GM19239 (cell line): ENCODE measurements at places on chromosomes 2 and 18.

GRCh38 chr2:44668336-44668735 lies 273.2 kb upstream of the SIX3 start:
- no peak for DNase-seq

DNA sequence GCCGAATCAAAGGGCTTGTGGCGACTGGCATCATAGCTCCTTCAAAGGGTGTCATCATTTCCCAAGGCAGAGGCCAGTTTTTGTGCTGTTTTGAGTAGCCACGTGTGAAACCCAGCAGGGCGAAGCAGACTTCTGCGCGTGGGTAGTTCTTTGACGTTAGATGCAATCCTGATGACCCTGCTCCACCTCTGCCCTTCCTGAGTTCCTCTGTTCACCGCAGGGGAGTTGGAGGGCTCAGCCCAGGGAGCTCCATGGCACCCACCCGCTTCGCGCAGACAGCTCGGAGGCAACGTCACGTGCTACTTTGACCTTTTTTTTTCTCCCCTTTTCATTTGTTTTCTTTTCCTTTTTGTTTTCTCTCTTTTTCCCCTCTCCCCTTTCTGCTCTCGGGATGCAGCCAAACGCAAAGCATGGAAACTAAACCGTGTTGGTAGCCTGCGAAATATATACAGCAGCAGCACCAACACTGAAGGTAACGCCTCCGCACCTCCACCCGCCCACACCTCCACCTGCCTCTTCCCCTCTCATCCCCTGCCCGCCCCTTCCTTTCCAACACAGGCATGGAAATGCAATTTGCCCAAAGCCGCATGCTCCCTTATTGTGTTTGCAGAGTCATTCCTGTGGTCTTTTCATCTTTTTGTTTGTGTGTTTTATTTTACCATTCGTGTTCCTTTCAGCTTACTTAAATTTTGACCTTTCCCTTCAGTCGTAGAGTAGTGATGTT lies 153.6 kb downstream of the GBX2 start:
- DNase-seq = no peak

DNA sequence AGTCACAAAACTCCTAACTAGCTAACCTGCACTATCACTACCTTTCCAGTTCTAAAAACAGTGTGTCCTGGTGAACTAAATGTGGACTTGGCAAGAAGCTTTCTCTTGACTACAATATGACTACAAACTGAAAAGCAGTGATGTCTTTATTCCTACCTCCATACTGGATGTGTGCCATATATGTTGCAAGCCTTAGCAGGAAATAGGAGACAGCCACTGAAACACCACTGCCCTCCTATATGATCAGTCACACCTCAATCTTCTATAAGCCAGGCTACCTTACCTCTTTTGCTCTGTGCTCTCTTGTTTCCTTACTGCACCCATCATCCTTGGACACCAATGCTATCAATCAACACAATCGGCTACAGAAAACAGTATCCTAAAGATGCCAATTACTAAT lies 34.1 kb downstream of the SS18 start:
- no peak for DNase-seq

GRCh38 chr18:79355433-79356335 lies 40.0 kb upstream of the NFATC1 start:
- DNase-seq = no peak

- DNase-seq = no peak
Measured at GRCh38 chr18:49597157-49597931, 35.5 kb downstream of the LIPG start.

GRCh38 chr2:101534149-101534611 lies 59.3 kb upstream of the RFX8 start:
- no peak for DNase-seq

- no peak for DNase-seq
Measured at GRCh38 chr2:238187618-238188548, 15.6 kb downstream of the ILKAP start.

- DNase-seq = no peak
Measured at GRCh38 chr18:57352271-57352701, at the start of gene ST8SIA3. TSS of gene ST8SIA3 (plus strand) at chr18:57352557. CDS start at chr18:57352847, 290 bp downstream.

GRCh38 chr2:46162329-46163097 lies 134.7 kb upstream of the EPAS1 start:
- DNase-seq = no peak

- DNase-seq = no peak
Measured at GRCh38 chr2:162379719-162380580, 36.0 kb downstream of the GCA start.

DNA sequence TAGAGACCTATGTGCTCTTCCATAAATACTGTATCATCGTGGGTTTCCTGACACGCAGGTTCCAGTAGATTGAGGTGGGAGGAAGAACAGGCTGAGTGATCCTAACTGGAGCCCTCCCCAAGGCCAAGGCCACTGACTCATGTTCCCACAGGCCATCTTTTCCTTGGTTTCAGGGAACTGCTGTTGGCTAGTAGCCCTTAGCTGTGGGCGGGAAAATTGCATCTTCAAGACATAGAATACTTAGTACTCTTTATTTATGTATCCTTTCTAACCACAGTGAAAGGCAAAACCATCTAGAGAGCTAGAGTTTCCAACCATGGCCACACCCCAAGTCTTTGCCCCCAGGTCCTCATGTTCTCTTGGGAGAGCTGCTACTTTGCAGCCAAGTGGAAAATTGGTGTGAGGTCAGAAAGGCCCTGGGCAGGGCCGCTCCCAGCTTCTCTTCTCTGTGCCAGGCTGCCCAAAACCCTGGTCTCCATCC lies 55.9 kb downstream of the COPS8 start:
- no peak for DNase-seq

DNA sequence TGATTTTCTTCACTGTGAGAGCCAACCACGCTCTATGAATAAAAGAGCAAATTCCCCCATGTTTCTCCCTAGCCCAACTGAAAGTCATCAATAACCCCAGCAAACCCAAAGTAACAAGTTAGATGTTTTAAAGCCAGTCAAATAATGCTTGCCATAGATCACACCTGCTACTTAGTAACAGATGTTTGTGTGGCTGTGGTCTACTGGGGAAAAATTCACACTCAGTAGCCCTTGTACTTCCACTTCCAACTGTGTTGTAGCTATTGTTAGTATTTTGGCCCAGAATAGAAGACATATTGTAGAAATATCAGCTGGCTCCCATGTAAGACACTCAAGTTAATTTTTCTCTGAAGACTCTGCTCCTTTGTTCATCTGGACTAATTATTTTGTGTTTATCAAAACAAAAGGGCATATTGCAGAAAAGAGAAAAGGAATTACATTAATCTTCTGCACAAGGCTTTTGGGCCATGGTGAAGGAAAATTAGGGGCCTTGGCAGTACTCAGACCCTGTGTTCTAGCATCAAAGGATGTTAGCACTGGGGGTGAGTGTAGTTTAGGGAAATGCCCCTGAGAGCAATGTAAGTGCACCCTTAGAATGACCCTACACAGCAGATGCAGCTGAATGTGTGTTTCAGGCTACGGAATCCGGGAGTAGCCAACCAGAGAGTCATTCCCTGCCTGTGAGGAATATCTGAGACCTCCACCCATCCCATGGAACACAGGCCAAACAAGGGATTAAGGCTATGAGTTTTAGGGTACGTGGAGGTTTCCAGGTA lies 521.9 kb downstream of the EPHA4 start:
- DNase-seq = no peak

GRCh38 chr2:204530464-204530805 lies 14.8 kb upstream of the PARD3B start:
- no peak for DNase-seq

- no peak for DNase-seq
Measured at GRCh38 chr2:111196435-111196834, 75.7 kb downstream of the BCL2L11 start.

DNA sequence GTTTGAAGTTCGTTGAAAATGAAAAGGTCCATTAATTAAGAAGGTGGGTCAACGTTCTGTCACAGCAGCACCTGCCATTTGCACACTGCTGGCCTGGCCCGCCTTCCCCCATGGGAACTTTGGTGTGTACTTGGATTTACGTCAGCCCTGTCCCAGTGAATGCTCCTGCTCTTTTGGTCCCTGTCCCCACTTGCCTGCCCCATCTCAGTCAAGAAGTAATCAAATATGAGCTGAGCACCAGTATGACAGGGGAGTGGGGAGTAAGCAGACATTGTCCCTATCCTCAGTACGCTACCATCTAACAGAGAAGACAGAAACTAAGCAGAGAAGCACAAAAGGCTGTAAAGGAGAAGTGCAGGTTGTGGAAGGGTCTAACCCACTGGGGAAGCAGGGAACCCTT lies 65.1 kb downstream of the SLC4A3 start:
- DNase-seq = no peak

GRCh38 chr2:163751696-163752095 lies 15.9 kb upstream of the FIGN start:
- no peak for DNase-seq

- DNase-seq = no peak
Measured at GRCh38 chr2:196836440-196836839, 27.3 kb upstream of the C2orf66 start.

DNA sequence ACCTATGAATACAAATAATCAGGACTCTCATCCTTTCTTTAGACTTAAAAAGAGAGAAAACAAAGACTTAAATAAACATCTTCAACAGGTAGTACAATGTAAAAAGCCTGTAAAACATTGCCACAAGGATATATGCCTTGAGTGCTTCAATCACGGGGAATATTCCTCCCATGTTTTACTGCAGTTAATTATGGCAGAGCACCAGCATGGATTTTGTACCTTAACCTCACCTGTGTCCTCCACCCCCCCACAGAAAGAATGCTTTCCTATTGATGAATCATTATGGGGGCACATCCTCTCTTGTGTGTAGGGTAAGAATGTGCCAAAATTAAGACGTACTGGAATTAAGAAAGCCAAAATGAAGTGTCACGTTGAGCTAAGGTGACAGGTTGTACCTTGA lies 189.9 kb upstream of the FOSL2 start:
- no peak for DNase-seq

DNA sequence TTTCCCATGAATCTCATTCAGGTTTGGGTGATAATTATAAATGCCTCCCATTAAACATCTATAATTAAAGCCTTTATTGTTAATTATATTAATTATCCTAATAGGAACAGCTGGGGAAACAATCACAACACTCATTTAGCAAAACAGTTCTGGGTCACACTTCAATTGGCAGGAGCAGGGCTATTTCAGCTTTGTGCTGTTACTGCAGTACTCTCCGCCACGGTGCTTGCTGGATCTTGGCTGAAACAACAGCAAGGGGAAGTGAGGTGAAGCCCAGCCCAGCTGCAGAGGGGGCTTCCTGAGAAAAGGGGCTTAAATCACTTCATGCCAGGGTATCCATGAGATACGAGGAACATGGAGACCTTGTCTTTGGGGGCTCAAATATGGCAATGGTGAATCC lies 79.5 kb upstream of the SOX11 start:
- DNase-seq = no peak

DNA sequence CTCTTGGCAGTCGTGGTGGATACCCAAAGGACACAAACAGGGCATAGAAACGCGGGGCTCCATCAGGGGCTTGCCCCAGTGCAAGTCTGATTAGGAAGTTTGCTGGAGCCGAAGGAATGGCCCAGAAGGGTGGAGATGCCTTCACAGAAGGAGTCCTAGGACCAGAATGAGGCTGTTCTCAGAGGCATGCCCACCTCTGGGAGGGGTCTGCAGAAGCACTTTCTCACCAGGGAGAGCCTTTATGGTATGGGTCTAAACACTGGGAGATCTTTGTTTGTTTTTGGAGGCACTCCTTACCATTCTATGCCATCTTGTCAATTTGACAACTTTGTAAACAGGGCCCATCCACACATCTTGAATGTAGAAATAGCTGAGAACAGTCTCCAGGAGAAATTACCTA lies 75.0 kb downstream of the CRIM1 start:
- DNase-seq = no peak

- no peak for DNase-seq
Measured at GRCh38 chr18:23673725-23674124, 11.0 kb upstream of the ANKRD29 start.

- no peak for DNase-seq
Measured at GRCh38 chr2:190759749-190760213, 110.9 kb downstream of the NAB1 start.

- no peak for DNase-seq
Measured at GRCh38 chr2:16832910-16833309, 167.3 kb upstream of the CYRIA start.

- peak; percentile 73 for DNase-seq
Measured at GRCh38 chr2:234496835-234497593, at the start of gene ARL4C. TSS of gene ARL4C (minus strand) at chr2:234497081. CDS start at chr2:234496586, 495 bp downstream.

GRCh38 chr2:62034715-62035114 lies 129.2 kb downstream of the COMMD1 start:
- no peak for DNase-seq

DNA sequence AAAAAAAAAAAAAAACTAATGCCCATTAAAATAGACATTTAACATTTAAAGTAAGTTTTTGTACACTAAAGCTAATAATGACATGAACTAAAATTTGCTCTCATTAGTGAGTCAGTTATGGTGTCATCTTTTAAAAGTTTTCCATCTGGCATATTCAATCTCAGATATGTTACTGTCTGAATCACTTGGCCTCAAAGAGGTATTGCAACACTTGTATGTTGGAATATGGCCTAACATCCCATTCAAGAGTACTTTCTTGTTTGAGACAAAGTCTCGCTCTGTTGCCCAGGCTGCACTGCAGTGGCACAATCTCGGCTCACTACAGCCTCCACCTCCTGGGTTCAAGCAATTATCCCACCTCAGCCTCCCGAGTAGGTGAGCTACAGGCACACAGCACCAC lies 169.7 kb downstream of the TMEM163 start:
- no peak for DNase-seq

DNA sequence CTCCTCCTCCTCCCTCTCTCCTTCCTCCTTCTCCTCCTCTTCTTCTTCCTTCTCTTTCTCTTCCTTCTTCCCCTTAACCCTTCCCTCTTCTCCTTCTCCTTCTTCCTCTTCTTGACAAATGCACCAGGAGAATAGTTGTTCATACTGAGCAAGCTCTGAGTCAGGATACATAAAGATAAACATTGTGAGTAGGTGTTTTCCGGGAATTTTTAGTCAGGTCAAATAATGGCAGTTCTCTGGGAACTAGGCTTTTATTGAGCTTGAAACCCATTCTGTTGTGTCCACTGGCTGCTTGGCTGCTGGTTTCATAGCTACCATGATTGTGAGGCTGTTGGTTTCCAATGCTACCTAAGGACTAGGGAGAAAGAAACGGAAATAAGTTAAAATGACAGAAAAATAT lies 1144.7 kb upstream of the DDX18 start:
- DNase-seq = no peak

GRCh38 chr2:231017231-231017598 lies 20.1 kb upstream of the C2orf72 start:
- DNase-seq = no peak

DNA sequence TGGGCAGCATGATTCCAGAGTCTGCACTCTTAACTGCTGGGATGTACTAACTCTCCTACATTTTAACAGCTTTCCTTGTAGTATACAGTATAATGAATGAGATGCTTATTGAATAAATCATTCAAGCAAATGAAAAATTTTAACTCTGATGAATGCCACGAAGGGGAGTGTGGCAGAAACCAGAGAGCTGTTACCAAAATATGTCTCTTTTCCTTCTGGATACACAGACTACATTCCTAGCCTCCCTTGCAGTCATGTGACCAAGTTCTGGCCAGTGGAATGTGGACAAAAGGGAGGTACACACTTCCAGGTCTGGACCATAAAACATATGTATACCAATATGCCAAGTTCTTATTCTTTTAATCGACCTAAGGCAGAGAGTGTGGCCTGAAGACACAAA lies 1.7 kb upstream of the EML4 start:
- no peak for DNase-seq

- no peak for DNase-seq
Measured at GRCh38 chr2:20013126-20013849, 820 bp upstream of the MATN3 start.

GRCh38 chr18:8662560-8663255 lies 42.6 kb upstream of the MTCL1 start:
- DNase-seq = no peak
